Chondrocyte (in vitro differentiated cells): ENCODE measurements at places on chromosomes 5 and 9. TPM values are rescaled to one million over a fixed set of nuclear protein-coding genes. Genes with fewer than 3 reads are reported as not detected.

DNA sequence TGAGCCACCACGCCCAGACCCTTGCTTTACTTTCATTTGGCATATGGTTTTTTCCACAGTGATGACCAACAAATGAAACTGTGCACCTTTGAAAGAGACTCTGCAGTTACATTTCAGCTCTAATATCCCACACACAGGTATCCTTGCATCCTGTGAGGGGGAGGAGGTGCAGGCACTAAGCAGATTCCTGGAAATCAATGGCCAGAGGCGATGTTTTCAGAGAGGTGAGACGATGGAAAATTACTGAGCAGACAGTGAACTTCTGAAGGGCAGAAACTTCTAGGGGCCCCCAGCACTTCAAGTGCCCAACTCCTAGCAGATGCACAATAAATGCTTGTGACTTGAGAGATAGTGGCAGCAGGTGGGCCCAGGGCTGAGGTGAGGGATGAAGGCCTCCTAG, 29.8 kb upstream of the GNE start:
- no peak overlapping the region for H3K4me3 ChIP-seq
- no peaks in the 10 kb centered on the region for H3K4me1 ChIP-seq
- H3K27me3 ChIP-seq, result no peaks in the 10 kb centered on the region
- peaks cover 1% of the 10 kb centered on the region for H3K36me3 ChIP-seq

DNA sequence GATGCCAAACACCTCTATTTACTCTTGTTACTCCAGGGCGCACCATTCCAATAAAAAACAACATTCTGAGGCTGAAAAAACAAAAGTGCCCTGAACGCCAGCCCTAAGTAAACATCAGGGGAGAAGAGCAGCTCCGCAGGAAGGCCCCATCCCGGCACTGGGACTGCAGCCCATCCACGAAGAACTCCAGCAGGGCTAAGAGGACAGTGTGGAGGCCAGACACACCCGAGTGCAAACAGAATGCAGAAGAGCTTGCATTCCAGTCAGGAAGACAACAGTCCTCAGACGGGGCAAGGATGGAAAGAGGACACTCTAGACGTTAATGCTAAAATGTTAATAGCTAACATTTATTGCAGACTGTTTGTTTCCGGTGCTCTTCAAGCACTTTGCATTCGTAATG, 33.0 kb downstream of the FAM240B start:
- H3K27ac ChIP-seq, result no peak overlapping the region
- H3K4me3 ChIP-seq, result no peak overlapping the region
- DNase-seq, result no peak

Gene CD72
- 0.51 to 1.1 TPM (median 1.1 TPM) in 3 replicates for total RNA-seq

Gene SPACA9
- 3.3 to 5.4 TPM (median 3.7 TPM) in 3 replicates for total RNA-seq

Gene NR5A1
- total RNA-seq, result not detected in 3 replicates

Gene C5
- total RNA-seq, result 3.0 to 5.1 TPM (median 3.0 TPM) in 3 replicates

- DNase-seq, result no peak
- peaks cover 23% of the 10 kb centered on the region for H3K4me1 ChIP-seq
- H3K4me3 ChIP-seq, result no peak overlapping the region
- H3K27ac ChIP-seq, result peak overlapping the region; percentile 27
- no peaks in the 10 kb centered on the region for H3K36me3 ChIP-seq
Observed at GRCh38 chr5:32201122-32201753, 27.1 kb upstream of the GOLPH3 start.

- H3K27ac ChIP-seq, result no peak overlapping the region
- no peaks in the 10 kb centered on the region for H3K36me3 ChIP-seq
- no peak overlapping the region for H3K4me3 ChIP-seq
- no peaks in the 10 kb centered on the region for H3K4me1 ChIP-seq
Observed at GRCh38 chr5:174872271-174872670, 147.9 kb downstream of the MSX2 start.

DNA sequence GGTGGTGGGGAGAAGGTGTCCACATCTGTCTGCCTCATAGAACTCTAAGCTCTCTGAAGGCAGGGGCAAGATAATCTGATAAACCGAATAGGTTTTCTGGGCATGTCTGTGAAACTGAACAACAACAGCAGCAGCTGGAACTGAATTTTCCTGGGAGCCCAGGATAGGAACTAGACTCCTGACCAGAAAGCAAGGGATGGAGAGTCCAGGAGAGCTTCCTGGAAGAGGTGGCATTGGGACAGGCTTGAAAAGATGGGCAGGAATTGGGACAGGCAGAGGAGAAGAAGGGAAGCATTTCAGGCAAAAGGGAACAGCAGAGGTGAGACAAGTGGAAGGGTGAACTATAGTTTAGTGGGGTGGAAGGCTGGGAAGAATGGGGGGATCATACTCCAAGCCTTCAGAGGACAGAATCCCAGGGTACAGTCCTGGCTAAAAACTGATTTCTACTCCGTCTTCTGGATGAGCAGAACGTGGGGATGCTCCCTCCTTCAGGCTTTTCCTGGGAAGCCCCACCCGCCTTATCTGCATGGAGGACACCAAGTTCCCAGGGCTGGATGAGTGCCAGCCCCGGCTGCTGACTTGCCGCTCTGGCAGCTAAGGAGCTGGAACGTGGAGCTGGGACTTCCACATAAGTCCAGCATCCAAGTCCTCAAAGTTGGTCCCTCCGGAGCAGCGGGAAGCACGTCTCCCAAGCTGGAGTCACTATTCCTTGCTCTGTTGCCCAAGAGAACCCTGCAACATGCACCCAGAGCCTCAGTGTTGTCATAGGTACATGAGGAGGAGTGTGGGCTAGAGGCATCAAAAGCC, 13.9 kb upstream of the KIF12 start:
- peaks cover 13% of the 10 kb centered on the region for H3K27me3 ChIP-seq
- no peaks in the 10 kb centered on the region for H3K36me3 ChIP-seq
- no peak for DNase-seq
- H3K27ac ChIP-seq, result peak overlapping the region; percentile 13
- peaks cover 29% of the 10 kb centered on the region for H3K4me1 ChIP-seq

- H3K36me3 ChIP-seq, result no peaks in the 10 kb centered on the region
- H3K4me3 ChIP-seq, result no peak overlapping the region
- no peak for DNase-seq
Observed at GRCh38 chr9:100720922-100721321, 143.0 kb downstream of the CAVIN4 start.

DNA sequence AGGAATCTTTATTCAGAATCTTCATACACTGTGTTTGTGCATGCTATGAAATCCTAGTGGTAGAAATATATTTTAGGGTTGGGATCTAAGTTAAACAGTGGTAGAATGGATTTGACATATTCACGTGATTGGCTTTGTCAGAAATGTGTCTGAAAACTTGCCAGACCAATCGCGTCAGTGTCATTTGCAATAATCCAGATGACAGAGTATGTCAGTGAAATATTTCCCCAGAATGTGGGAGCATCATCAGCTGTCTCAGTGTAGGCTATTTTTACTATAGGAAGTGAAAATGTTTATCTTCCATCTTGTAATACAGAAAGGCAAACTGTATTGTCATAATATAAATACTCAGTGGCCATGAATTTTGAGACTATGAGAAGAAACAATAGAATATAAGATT, 220.6 kb upstream of the EDIL3 start:
- no peak overlapping the region for H3K27ac ChIP-seq
- no peak for DNase-seq
- no peak overlapping the region for H3K4me3 ChIP-seq
- no peaks in the 10 kb centered on the region for H3K27me3 ChIP-seq
- no peaks in the 10 kb centered on the region for H3K36me3 ChIP-seq
- H3K4me1 ChIP-seq, result peaks cover 13% of the 10 kb centered on the region

Gene KCNMB1
- total RNA-seq, result 4.3 to 23.2 TPM (median 23.2 TPM) in 3 replicates

Gene SV2C
- total RNA-seq, result 0.02 TPM in 1 of 3 replicates, not detected in the others

Gene IL7R
- 0.36 to 0.56 TPM (median 0.50 TPM) in 3 replicates for total RNA-seq

GRCh38 chr5:178476531-178476930, 113.7 kb downstream of the COL23A1 start:
- H3K4me1 ChIP-seq, result no peaks in the 10 kb centered on the region
- DNase-seq, result no peak
- no peak overlapping the region for H3K4me3 ChIP-seq

- H3K27ac ChIP-seq, result peak overlapping the region; percentile 90
- peak overlapping the region; percentile 3 for H3K4me3 ChIP-seq
- no peak for DNase-seq
- H3K27me3 ChIP-seq, result no peaks in the 10 kb centered on the region
Observed at GRCh38 chr5:169027501-169028061, 273.4 kb downstream of the SLIT3 start.

DNA sequence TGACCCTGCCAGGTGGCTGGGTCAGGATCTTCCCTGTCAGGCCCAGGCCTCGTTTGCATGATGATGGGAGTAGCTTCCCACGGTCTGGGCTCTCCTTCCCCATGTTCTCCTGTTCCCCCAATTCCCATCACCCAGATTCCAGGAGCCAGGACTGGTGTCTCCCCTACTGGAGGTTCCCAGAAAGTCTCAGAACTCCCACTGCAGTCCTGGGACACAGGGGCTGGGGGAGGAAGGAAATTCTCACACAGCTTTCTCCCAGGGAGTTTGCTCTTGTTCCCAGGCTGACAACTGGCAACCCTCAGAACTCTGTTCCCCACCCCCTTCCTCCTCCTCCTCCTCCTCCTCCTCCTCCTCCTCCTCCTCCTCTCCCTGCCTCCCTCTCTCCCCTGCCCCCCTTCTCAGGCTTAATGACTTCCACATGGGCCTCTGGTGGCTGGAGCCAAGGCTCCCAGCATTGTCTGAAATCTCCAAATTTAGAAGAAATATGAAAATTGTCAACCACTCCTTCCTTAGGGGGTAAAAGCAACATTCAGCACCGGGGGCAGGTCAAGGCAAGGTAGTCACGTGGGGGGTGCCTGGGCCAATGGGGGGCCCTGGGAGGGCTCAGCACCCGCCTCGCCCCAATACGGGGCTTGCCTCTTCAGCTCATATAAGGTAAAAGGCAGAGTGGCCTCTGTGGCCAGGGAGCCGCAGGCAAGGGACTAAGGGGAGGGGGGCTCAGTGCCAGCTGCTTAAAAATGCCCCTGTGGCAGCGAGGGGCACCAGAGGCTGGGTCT, 27.3 kb upstream of the IL17B start:
- H3K4me3 ChIP-seq, result peak overlapping the region; percentile 100
- H3K27ac ChIP-seq, result peak overlapping the region; percentile 98
- peaks cover 65% of the 10 kb centered on the region for H3K4me1 ChIP-seq
- DNase-seq, result no peak
- H3K27me3 ChIP-seq, result no peaks in the 10 kb centered on the region

Gene BRINP1
- total RNA-seq, result 0.07 to 0.22 TPM in 2 of 3 replicates, not detected in the other

DNA sequence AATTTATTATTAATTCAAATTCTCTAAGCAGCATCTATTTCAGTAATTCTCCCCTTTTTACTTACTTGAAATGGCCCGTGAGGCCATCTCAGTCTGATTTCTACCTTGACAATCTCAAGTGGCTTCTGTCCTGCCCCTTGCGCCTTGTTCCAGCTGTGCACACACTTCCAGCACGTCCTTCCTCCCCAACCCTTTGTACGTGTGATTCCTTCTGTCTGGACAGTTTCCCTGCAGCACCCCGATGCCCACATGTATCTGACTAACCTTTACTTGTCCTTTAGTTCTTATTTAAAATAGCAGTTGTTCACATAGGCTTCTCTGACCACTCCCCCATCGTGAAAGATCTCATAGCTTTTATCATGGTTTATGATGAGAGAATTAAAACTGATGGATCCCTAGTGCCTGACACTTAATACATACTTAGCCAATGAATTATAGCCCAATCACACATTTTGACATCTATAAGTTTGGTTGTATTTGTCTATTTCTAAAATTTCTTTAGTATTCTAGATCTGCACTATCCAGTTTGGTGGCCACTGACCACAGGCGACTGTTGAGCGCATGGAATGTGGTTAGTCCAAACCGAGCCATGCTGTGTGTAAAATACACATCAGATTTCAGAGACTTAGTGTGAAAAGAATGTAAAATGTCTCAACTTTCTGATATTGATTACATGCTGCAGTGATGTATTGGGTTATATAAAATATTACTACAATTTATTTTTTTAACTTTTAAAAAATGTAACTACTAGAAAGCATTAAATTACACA, 14.3 kb downstream of the ZBTB34 start:
- no peak overlapping the region for H3K4me3 ChIP-seq

Gene CDKN2B-AS1
- 3.2 to 7.5 TPM (median 3.5 TPM) in 3 replicates for total RNA-seq

DNA sequence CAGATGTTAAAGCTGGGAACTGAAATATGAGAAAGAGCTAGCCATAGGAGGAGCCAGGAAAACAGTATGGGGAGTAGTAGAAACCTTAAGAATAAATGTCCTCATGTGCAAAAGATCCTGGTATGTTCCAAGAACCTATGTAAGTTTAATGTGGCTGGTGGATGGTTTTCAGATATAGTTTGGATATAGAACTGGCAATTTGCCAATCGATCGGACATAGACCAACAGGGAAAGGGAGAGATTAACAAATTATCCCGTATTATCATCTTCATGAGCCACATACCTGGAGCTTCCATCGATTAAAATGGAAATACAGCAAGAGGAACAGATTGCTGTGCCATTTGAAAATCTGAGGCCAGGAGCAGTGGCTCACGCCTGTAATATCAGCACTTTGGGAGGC, 388.7 kb downstream of the PRELID2 start:
- no peaks in the 10 kb centered on the region for H3K36me3 ChIP-seq
- no peak for DNase-seq
- peaks cover 11% of the 10 kb centered on the region for H3K4me1 ChIP-seq
- no peaks in the 10 kb centered on the region for H3K27me3 ChIP-seq
- no peak overlapping the region for H3K4me3 ChIP-seq
- no peak overlapping the region for H3K27ac ChIP-seq

- H3K27me3 ChIP-seq, result no peaks in the 10 kb centered on the region
- H3K4me1 ChIP-seq, result no peaks in the 10 kb centered on the region
- no peak for DNase-seq
Observed at GRCh38 chr9:18928711-18929110, 104.3 kb downstream of the SAXO1 start.

- H3K36me3 ChIP-seq, result no peaks in the 10 kb centered on the region
- H3K27ac ChIP-seq, result no peak overlapping the region
- no peak overlapping the region for H3K4me3 ChIP-seq
- H3K27me3 ChIP-seq, result no peaks in the 10 kb centered on the region
- DNase-seq, result no peak
Observed at GRCh38 chr5:112126982-112127381, 292.1 kb downstream of the EPB41L4A start.

- peak overlapping the region; percentile 76 for H3K27ac ChIP-seq
- DNase-seq, result no peak
- no peak overlapping the region for H3K4me3 ChIP-seq
- no peaks in the 10 kb centered on the region for H3K27me3 ChIP-seq
- H3K4me1 ChIP-seq, result peaks cover 32% of the 10 kb centered on the region
Observed at GRCh38 chr5:55714339-55714738, 2.2 kb upstream of the SLC38A9 start.

Gene TXNDC8
- not detected in 3 replicates for total RNA-seq

Gene CAVIN4
- total RNA-seq, result 0.46 to 0.87 TPM (median 0.62 TPM) in 3 replicates

Gene ADCY2
- 0.36 to 0.95 TPM in 2 of 3 replicates, not detected in the other for total RNA-seq

- no peak overlapping the region for H3K27ac ChIP-seq
- no peak overlapping the region for H3K4me3 ChIP-seq
- no peaks in the 10 kb centered on the region for H3K27me3 ChIP-seq
- DNase-seq, result no peak
Observed at GRCh38 chr5:98585661-98586310, 187.7 kb upstream of the RGMB start.
